NCI-H187 (cell line): ENCODE measurements at places on chromosomes 12 and 14.

- no peak for DNase-seq
These were observed 16.4 kb upstream of the CACNA2D4 start for GRCh38 chr12:1934831-1935230.

- DNase-seq: no peak
These were observed 15.6 kb downstream of the APPL2 start for GRCh38 chr12:105220150-105220928.

DNA sequence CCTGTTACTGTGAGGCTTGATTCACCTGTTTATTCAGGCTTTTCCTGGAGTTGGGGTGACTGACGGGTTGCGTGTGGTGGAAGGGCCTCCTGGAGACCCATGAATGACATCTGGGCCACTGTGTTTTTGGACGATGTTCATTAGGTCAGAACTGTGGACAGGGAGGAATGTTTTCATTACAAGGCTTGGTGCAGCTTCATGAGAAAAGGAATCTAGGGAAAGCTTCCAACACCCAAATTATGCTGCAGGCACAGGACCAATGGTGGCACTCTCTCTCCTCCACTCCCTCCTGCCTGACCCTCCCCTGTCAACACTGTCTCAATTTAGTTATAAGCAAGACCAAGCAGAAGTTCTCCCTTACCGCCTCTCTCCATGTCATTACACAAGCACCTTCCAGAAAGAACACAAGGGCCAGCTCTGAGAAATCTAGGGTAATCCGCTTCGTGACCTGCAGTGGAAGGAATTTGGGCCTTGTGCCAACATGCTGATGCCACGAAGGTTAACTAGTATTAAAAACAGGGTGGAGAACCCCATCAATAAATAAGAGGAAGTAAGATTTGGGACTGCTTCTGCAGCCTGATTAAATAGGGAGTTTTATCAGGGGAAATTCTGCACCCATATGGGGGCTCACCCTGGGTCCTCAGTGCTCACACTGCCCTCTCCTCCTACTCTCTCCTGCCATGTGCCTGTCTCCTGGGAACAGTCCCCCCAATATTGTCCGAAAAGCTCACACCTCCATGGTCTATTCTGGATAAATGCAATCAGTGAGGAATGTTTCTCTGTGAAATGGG is 200.3 kb downstream of the KTN1 start:
- DNase-seq: no peak

- DNase-seq: no peak
These were observed 67.3 kb upstream of the USP15 start for GRCh38 chr12:62192903-62193250.

DNA sequence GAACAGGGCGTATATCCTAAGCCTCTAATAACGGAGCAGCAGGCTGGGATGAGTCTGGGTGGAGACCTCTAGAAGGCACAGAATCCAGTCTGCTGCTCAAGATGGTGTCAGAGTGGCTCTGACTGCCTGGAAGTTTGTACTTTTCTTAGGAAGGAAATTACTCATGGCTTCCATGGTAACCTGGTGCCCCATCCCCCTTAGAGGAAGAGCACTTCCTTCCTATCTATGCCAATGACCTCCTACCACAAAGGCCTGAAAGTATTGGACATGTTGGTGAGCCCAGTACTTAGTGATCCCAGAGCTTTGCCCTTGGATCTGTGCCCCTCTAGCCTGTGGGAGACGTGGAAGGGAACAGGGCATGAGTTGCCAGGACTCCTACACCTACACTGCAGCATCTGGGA is 1.5 kb downstream of the BATF start:
- no peak for DNase-seq

DNA sequence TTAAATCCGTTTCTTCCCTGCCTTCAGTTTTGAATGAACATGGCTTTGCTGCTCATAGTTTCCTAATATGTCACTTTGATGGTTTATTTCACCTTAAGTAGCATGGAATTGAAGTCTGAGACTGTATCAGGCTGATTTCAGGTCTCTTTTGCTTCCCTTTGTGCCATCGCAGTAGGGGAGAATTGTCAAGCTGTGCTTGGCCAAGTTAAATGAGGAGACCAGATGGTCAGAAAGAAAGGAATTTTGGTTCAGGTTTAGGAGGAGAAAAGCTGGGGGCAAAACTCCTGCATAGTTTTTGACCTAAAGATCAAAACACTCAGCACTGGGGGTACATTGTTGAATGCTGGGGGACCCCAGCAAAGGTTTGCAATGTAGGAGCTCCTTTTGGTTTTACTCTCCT is 398.4 kb downstream of the NUAK1 start:
- no peak for DNase-seq

DNA sequence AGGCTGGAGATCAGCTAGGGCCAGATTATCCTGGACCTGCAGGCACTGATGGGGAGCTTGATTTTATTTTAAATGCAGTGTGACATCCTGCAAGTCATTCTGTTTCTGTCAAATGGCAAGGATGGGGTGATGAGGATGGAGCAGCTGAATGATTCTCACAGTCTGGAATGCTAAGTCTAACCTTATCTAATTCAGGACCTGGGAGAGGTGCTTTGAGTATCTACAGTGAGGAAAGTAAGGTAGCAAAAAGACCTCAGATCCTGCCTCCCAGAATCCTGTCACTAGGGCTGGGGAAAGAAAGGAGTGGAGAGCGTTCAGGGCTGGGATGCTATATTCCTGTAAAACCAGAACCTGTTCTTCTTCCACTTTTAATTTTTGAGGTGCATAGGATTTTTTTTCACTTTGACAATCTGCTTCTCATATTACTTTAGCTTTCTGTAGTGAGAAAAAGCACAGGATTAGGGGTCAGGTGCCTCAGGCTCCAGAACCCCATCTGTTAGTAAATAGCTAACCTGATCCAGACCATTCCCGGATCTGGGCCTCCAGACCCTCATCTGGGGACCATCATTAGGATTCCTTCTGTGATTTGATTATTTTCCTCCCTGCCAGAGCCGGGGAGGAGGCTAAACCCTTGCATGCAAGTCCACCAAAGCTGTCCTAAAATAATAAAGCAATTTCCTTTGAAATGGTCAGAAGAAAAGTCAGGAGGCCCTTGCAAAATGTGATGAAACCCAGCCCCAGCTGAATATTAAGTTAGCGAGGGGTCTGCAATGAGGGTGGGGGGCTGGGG is 54.7 kb downstream of the ASCL1 start:
- no peak for DNase-seq

DNA sequence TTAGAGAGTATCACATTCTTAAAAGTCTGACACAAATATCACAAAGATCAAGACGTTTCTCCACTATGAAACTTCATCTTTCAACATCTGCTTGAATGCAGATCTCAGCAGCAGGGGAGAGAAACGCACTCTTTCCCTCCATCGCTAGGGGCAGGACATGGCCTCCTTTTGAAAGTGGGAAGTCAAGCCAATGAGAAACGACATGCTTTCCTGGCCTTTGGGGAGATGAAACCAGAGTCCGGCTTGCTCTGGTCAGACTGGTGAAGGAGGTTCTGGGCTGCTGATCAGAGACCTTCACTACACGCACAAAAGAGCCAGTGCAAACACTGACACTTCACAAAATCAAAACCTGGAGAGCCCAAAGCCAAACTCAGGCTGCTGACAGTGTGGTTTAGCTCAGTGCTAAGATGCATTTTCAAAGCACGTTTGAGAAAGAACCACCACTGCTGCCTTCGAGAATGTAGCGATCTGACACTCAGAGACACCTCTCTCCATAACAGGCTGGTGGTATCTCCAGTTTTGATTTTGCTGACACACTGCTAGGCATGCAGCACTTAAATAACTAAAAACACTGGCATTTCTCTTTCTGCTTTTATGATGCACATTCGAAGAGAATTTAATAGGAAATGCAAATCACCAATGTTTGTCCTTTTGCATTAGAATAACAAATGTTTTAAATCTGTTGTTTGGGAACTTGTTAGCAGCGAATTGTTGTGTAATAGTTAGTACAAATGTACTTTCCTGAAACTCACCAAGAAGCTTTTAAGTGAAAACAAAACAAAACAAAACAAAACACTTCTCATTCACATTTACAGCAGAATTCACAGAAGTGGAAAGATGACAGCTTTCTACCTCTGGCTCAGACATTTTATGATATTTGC is 93.9 kb upstream of the OVCH1 start:
- no peak for DNase-seq

DNA sequence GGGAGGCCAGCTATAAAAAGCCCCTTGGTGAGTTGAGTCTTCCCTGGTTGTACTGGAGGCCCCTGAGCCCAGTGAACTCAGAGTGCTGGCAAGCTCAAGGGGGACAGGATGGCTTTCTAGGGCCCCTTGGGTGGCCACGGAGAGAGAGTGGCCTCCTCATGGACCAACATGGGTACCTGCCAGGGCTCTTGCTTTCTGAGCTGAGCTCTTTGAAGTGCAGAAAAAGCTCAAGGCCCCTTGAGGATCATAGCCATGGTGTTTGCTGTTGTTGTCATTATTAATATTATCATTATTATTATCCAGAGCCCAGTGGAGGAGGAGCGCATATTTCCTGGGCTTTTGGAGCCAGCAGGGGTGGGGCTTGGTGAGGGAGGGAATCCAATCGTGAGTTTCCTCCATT is 6.7 kb downstream of the RNFT2 start:
- DNase-seq: no peak

DNA sequence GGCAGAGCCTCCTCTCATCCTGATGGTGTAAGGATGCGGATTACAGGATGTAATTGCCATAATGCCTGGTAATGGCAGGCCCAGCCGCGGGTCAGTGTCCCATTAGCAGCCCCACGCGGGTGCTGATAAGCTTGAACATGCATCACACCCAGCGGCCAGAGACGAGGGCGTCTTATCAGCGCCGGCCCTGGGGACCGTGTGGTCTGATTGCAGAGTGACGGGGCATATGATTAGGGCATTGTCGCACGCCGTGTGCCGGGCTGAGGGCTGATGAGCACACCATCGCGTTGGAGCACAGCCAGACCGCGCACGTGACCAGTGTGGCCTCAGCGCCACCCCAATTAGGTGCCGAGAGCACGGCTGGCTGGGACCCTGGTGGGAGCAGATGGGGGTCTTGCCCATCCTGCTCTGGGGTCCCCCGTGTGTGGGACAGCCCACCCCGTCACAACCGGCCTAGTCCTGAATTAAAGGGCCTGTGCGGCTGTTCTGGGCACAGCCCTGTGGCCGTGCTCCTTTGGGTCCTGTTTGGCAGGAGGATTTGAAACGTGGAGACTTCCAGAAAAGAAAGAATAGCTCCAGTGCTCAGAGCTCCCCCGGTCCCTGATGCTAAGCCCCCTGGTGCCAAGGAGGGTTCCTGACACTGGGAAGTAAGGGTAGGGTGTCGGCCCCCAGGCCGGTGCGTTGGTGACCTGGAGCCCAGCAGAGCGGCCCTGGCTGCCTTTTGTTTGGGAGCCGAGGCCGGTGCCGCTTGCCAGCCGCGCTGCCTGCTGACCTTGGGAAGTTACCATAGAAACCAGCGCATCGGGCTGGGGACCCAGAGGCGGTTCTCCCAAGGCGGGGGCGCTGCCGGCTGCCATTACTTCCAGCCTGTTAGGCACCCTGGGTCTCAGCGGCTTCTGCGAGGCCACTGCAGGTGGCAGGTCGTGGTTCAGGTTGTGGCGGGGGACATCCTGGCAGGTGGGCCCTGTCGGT is 20.7 kb downstream of the KIF26A start:
- no peak for DNase-seq

DNA sequence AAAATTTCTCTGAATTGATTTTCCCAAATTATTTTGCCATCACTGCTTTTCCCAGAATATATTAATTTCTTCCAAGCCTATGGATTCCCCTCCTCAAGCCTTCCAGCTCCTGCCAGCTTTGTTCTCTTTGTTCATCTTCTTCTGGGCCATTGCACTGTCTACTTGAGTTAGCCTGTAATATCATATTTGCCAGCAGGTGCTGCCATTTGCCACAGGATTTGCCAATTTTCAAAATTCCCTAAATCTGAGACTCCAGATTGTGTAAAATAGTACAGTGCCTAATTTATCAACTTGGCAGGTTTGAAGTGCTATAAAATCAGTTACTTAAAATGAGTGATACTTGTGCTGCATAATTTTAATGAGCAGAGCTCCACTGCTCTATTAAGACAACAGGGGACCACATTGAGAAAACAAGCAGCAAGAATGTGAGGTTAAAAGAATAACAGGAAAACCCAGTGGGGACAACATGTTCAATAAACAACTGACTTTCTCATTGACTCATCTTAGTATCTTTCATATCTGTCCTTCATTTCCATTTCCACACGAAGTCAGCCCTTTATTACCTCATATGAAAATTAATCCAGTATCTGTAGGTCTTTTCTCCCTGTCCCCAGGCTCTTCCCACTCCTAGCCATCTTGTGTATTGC is 84.6 kb upstream of the CCDC196 start:
- DNase-seq: no peak

DNA sequence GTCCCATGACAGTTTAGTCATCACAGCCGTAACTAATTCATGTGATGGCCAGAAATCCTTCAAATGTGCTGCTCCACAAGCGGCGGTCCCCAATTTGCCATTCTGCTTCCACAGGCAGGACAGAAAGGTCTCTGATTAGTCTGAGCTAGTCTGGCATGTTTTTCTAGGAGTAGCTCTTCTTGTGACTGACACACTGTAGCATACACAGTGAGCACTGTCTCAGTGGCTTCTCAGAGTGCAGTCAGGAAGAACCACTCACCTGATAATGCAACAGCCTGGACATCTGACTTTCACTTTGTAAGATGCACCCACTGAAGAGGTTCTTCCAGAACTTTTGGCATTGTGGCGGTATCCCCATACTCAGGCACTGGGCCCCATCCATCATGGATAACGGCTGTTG is 1266.2 kb downstream of the TMEM121 start:
- DNase-seq: no peak

DNA sequence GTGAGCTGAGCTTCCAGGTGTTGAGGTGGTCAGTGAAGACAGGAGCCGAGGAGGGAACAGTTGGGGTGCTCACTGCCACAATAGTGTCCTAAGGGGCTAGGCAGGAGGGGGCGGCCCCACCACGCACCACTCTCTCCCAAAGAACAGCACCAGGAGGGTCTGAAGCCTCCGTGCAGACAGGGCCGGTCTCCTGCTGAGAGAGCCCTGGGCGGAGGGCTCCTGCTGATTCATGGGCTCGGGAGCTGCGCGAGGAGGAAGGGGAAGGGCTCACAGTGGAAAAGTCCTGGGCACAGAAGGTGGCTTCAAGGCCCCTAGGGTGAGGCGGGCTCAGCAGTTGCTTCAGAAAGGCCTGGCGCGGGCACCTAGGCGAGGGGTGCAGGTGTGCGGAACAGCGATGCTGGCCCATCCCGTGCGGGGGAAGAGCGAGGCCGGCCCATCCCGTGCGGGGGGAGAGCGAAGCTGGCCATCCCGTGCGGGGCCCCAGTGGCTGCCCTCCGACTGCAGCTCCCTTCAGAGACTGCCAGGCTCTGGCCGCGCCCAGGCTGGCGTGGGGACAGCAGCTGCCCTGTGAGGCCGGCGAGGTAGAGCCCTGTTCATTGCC is 176.7 kb downstream of the ADGRD1 start:
- DNase-seq: no peak

DNA sequence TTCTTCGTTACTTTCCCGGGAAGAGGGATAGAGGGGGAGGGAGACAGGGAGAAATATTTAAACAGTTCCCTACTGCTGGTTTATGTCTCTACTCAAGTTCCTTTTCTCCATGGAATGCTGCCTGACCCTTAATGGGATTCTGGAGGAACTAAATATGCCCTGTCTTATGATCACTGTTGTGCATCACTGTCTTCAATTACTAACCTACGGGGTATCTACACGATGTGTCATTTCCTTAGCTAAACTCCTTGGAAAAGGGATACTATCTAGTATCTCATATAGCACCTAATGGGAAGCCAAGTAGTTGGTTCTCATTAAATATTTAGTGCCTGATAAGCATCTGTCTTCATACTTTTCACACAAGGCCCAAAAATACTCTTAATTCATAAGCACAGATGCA is 37.5 kb upstream of the FBLN5 start:
- DNase-seq: no peak
